ENCODE measurements at places on chromosomes 1 and 21.
A peak's percentile ranks its signal among the peaks of the same experiment; 100 is the strongest.

- peak; percentile 21 for DNase-seq
These were observed 39.8 kb upstream of the ZC3H12A start for GRCh38 chr1:37434292-37435225.

DNA sequence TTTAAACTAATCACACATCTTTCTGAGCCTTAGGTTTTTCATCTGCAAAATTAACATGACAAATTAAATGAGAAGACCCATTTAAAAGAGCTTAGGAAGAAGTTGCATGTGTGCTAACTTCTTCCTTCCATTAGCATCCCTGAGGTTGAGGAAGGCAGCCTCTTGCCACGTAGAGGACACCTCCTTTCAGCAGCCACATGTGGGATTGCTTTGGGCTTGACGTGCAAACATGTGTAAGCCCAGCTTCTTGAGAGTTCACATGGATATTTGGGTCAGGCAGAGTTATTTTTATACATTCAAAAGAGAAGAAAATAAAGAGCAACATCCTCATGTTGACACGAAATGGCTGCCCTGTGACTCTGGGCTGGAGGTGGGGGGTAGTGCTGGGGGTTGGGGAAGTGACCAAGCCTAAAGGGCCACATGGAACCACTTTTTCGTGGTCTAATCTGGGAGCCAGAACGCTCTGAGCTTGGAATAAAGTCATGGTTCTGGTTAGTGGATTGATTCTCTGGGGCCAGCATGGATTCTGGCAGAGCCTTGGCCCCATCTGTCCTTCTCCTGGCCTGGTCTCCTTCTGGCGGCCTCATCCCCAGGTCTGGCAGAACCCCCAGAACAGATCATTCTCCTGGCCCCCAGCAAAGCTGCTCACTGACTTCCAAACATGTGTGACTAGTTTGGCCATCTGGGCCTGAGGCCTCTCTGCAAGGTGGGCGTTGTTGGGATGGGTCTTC is 137.1 kb upstream of the USP24 start:
- no peak for DNase-seq

DNA sequence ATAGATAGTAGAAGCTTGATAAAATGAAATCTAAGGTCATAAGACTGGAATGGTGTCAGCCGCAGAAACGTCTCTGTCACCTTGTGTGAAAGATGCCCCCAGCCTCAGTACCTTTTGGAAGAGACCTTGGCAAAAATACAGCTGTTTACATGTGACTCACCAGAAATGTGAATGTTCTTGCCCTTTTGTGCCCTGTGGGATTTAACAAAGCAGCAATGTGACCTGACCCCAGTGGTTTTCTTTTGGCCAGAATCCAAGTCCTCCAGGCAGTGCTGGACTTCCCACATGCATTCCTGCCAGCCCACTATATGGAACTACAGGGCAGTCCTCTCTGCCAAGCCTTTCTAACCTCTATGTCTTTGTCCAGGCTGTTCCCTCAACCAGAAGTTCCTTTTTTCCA is 27.2 kb upstream of the LRRC8C start:
- DNase-seq = no peak

- DNase-seq = no peak
These were observed 83.8 kb downstream of the STUM start for GRCh38 chr1:226632169-226632879.

GRCh38 chr1:19310061-19310460 is 1.9 kb downstream of the AKR7A2 start:
- DNase-seq = no peak
